CD4-positive, CD25-positive, alpha-beta regulatory T cell (primary cell): ENCODE measurements at places on chromosomes 16 and 17.

- DNase-seq = no peak
Measured at GRCh38 chr16:78284957-78285434, 185.5 kb downstream of the WWOX start.

- DNase-seq = no peak
Measured at GRCh38 chr16:65634833-65635232, 513.0 kb upstream of the CDH11 start.

GRCh38 chr17:38416840-38417209 is 11.4 kb upstream of the ARHGAP23 start:
- no peak for DNase-seq

- no peak for DNase-seq
Measured at GRCh38 chr16:52182840-52183239, 364.1 kb downstream of the TOX3 start.

DNA sequence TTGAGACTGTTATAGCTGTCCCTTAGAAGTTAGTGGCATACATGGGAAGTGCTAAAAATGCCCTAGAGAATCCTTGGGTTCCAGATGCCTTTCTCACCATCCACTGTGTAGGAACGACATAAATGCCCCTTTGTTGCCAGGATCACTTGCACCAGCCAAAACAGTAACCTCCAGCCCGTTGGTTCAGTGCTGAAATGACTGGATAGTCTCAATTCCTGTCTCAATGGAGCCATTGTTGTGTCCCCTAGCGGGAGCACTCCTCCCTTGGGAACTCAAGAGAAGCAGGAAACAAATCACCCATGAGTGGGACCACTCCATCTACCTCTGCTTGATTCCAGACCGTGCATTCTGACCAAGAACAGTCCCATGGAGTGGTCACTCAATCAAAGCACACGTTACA is 23.1 kb downstream of the MPHOSPH6 start:
- no peak for DNase-seq

DNA sequence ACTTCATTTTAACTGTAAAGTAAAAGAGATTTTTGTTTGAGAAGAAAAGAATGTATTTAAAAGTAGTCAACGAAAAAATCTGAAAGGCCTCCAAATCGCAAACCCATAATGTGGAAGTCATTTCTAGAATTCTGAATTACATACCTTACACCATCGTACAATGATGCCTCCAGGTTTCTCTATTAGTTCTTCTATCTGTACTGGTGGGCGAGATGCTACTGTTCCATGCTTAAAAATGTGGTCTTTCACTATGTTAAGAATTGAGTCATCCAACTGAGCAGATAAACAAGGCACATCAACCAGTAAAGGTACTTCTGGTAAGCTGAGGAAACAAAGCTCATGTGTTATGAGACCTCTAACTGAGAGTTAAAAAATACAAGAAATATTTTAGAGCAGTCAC is 28.5 kb downstream of the CRLF3 start:
- peak; percentile 47 for DNase-seq

GRCh38 chr16:88914750-88915368 is 48.4 kb upstream of the PABPN1L start:
- no peak for DNase-seq

- no peak for DNase-seq
Measured at GRCh38 chr16:50288026-50288425, 21.7 kb downstream of the ADCY7 start.

DNA sequence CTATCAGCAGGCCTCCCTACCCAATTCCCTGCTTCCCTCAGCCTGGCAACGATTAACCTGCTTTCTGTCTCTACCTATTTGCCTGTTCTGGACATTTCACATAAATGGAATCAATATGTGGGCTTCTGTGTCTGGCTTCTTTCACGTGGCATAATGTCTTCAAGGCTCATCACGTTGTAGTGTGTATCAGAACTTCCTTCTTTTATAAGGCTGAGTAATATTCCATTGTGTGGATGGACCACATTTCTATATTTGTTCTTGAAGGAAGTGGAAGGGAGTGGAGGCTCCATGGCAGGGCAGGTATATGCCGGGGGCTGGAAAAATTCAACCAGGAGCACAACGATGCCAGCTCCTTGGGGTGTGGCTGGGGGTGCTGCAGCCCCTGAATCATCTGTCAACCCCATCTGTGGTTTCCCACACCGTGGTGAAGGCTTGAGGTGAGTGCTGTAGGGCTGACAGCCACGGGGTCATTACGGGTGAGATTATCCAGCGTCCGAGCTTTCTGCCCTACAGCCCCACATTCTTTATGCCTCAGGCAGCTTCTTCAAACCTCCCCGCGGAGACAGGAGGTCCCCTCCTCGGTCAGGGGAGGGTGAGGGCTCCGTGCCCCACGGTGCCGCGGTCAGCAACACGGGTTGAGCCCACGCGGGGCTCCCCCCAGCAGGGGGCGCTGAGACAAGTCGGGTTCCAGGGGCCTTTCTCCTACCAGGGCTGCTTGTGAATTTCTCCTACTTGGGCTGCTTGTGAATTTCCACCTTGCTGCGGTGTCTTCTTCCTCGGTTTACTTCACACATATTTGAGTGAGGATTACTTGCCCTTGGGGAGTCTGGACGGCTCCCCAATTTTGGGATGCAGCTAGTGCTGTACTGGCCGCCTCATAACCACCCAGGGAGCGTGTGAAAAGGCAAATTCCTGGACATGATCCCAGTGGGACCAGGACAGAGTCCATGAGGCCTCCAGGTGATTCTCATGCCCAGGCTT is 18.3 kb upstream of the WFIKKN2 start:
- peak; percentile 57 for DNase-seq

GRCh38 chr16:89823087-89823823 is 5.0 kb upstream of the SPIRE2 start:
- DNase-seq = no peak

- no peak for DNase-seq
Measured at GRCh38 chr17:78423961-78424675, 45.7 kb downstream of the PGS1 start.

GRCh38 chr16:970386-970765 is 408 bp downstream of the LMF1 start:
- DNase-seq = no peak

- no peak for DNase-seq
Measured at GRCh38 chr16:89584768-89585549, 9.4 kb downstream of the CPNE7 start.

- DNase-seq = no peak
Measured at GRCh38 chr16:30473231-30474073, 910 bp downstream of the ITGAL start.

DNA sequence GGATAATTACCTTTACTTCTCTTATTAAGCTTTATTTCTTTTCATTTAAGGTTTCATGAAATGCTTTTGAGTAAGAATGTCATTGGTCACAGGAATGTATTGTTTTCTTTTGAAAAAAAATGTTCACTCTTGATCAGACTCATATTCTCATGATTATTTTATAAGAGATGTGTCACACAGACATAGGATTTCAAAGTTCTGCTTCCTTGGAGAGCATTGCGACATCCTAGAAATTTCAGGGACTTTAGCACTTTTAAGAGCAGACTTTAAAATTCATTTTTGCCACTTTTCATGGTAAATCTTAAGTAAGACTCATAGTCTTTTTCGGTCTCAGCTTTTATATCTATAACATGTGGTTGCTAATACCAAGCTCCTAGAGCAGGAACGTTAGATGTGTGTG is 314.7 kb downstream of the CDH8 start:
- DNase-seq = no peak

DNA sequence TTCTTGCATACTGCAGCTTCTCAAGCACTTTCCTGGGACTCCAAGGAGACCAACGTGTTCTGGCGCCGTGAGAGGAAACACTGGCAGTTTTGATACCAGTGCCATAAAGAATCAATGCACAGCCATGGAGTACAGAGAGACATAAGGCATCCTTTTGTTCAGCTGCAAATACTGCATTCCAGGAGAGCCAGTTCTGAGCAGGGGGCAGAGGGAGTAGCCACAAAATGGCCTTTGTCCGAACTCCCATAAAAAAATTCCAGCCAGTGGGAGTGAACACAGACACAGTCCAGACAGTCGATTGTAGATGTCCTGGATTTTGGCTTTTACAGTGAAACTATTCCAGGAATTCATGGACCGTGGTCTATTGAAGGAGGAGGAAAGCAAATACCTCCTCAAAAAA is 36.2 kb upstream of the TEKT3 start:
- no peak for DNase-seq

DNA sequence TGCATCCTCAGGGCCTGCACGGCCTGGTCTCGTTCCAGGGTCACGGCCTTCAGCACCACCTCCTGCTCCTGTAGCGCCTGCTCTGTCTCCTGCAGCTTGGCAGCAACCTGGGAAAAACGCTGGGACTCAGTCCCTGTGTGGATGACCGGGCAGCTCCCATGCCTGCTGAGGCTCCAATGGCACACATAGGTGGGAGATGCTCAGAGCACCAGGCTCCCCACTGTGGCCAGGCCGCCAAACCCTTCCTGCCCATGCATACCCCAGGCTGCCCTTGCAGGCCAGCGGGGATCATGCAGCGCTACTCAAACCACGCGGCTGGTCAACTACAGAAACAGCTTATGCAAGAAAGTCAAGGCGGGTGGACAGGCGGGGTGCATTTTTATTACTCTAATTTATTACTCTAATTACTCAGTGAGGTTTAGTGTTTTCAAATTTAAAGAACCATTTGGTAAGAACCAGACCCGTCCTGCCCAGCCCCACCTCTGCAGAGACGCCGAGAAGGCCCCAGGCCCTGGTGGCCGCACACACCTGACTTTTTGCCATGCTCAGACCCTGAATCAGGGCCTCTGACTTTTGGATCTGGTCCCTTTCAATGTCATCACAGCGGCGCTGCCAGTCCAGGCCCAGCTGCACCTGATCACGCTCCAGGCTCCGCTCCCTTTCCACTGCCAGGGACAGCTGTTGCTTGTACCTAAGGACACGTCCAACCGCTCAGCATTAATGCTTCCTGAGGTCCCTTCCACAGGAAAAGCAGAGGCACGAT is 34.0 kb downstream of the CCDC57 start:
- DNase-seq = no peak

- DNase-seq = no peak
Measured at GRCh38 chr17:67151717-67152116, 93.3 kb downstream of the HELZ start.

DNA sequence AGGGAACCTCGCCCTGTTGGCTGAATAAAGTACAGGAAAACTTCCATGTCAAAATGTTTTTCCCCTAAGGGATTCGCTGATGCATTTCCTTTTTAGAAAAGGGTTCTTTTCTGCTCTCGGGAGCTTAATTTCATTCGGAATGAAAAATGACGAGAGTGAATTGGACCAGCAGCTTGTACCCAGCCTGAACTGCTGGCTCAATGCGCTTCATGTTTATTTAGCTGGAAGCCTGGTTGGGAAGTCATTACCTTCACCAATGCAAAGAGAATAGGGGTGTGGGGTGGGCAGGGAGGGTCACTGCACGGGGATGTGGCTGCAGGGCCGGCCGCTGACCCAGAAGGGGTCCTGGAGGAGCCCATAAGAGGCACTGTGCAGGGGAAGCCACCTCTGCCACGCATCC is 207.7 kb downstream of the ENGASE start:
- DNase-seq = no peak

DNA sequence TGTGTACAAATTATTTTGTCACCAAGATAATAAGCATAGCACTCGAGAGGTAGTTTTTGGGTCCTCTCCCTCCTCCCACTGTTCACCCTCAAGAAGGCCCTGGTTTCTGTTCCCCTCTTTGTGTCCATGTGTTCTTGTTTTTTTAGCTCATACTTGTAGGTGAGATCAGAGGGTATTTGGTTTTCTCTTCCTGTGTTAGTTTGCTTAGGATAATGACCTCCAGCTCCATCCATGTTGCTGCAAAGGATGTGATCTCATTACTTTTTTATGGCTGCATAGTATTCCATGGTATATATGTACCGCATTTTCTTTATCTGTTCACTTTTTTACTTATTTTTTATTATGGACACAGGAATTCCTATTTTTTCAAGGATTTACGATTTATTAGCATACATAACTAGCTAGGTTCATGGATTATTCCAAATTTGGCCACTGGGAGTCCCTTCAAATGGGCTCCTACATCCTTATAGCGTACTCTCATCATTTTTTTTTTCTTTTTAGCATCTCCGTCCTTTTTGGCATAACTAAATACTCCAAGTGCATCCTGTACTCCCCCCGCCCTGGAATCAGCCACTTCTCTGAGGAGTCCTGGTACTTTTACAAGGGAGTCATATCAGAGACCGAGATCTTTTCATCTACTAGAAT is 7.3 kb downstream of the TADA2A start:
- no peak for DNase-seq

- DNase-seq = no peak
Measured at GRCh38 chr17:68580236-68580770, 20.9 kb downstream of the FAM20A start.

DNA sequence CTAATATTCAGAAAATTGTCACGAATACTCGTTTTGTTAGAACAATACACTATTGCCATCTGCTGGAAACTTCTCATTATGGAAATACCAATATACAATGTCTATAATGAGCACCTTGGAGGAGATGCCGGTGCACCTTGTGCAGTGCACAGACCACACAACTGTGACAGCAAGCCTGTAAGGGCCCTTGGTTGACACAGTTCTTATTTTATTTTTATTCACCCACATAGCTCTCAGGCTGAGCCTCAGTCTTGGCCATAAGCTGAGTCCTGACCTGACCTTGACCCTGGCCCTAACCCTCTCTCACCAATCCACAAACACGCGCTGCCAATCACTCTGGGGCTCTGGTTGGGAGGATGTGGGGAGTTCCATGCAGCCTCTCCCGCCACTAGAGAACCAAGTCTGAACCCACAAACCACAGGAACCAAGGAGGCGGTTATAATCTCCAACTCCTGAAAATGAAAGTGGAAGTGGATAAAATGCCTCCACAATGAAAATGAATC is 7.6 kb downstream of the AIPL1 start:
- DNase-seq = no peak

- DNase-seq = no peak
Measured at GRCh38 chr17:50690887-50691549, 16.7 kb downstream of the ANKRD40 start.

GRCh38 chr17:32127158-32127897 is 15.0 kb upstream of the RHOT1 start:
- peak; percentile 79 for DNase-seq

DNA sequence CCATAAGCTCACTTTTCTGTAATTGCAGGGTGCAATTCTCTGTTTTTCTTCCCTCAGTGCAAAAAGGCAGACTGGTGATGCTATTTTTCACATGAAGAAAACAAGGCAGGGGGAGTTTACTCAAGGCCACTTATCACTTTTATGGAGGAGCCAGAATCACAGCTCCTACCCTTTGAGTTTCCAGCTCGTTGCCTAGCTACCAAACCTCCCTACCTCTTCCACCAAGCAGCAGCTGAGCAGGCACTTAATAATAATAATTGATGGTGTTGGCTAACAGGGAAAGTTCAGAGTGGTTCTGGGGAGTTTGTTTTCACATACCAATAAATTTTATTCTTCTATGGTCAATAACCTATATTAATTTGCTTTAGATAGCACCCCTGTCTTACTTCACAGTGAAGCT is 31.9 kb upstream of the MPHOSPH6 start:
- DNase-seq = no peak

GRCh38 chr17:64982139-64982915 is 63.0 kb upstream of the LRRC37A3 start:
- no peak for DNase-seq

GRCh38 chr17:3739422-3740124 is 15.9 kb downstream of the HASPIN start:
- DNase-seq = no peak

- DNase-seq = no peak
Measured at GRCh38 chr16:15857724-15858560, 1.1 kb upstream of the MYH11 start.
